ENCODE measurements at places on chromosomes 13 and 19.

DNA sequence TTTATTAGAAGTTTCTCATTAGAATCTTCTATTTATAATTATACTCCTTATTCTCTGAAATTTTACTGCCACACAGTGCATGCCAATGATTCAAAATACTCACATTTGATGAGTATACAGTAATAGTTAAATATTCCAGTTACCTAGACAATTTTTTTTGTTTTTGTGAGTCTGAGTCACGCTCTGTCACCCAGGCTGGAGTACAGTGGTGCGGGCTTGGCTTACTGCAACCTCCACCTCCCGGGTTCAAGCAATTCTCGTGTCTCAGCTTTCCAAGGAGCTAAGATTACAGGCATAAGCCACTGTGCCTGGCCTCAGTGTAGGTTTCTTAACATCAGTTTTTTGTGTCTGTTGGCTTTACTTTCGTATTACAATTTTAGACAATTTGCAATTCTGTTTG, 87.1 kb downstream of the ZNF486 start:
- no peak for DNase-seq

DNA sequence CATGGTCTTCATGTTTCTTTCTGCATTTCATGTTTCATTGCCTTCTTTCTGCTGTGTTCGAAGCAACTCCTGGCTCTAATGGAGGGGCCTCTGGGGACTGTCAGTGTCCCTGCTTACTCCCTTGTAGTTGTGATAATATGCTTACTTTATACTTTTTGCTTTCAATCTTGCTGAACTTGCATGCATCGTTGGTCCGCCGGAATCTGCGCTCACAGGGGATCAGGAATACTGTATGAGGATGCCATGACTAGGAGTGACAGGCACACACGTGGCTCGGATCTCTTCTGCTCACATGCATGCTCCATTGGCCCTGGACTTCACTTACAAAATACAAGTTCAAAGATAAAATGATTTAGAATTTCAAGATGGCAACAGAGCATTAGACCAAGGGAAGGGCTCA, 108.8 kb downstream of the SIPA1L3 start:
- DNase-seq = no peak

- DNase-seq = peak; percentile 99
Observed at GRCh38 chr19:38336638-38337359, 1.2 kb downstream of the CATSPERG start.

- no peak for DNase-seq
Observed at GRCh38 chr13:112062072-112062567, 4.8 kb upstream of the SOX1 start.

DNA sequence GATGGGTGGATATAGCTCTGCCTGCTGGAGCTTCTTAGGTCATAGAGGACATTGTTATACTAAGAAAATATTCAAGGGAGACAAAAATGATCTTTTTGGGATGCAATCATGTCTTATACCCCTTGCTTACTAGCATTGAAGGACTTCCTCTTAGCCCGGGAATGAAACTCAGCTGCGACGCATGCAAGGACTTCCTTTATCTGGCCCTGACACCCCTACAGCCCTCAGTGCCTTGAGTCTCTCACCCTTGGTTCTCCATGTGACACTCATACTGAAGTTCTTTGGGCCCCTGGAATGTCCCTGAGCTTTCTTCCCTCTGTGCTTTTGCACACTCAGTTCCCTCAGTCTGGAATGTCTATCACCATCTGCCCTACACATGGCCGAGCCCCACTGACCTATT, 72.5 kb upstream of the MTIF3 start:
- DNase-seq = no peak

DNA sequence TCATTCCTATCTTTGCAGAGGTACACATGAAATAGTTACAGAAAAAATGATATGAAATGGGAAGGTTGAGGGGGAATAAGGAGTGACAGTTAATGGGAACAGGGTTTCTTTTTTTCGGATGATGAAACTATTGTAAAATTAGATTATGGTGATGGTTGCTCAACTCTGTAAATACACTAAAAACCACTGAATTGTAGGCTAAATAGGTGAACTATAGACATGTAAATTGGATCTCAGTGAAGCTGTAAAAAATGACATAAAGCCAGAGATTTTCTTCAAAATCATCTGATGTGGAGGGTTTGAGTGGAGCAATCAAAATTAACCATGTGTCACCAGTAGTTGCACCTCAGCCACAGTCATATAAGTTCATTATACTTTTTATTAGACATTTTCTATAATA, 6.6 kb upstream of the FLT3 start:
- no peak for DNase-seq

GRCh38 chr13:23861310-23861709, 27.9 kb downstream of the MIPEP start:
- no peak for DNase-seq

DNA sequence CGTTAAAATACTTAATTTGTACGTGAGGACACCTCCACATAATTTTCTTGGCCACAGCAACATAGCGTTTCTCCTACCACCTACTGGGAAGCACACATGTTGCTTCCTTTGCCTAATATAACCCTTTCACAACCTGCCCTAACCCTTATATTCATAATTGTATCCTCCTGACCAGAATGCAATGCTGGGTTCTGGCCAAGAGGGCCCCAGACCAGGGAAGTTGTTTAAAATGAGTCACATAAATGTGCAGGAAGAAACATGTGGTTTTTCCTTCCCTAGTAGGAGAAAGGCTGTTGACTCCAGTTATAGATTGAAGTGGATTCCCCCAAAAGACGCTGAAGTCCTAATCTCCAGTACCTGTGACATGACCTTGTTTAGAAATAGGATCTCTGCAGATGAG, 187.3 kb downstream of the NUFIP1 start:
- DNase-seq = peak; percentile 84

- no peak for DNase-seq
Observed at GRCh38 chr19:11479898-11480714, 740 bp downstream of the ELAVL3 start.

GRCh38 chr13:27242702-27243101, 8.7 kb upstream of the RPL21 start:
- no peak for DNase-seq

- no peak for DNase-seq
Observed at GRCh38 chr13:82248762-82249161, 1633.5 kb downstream of the SLITRK1 start.

DNA sequence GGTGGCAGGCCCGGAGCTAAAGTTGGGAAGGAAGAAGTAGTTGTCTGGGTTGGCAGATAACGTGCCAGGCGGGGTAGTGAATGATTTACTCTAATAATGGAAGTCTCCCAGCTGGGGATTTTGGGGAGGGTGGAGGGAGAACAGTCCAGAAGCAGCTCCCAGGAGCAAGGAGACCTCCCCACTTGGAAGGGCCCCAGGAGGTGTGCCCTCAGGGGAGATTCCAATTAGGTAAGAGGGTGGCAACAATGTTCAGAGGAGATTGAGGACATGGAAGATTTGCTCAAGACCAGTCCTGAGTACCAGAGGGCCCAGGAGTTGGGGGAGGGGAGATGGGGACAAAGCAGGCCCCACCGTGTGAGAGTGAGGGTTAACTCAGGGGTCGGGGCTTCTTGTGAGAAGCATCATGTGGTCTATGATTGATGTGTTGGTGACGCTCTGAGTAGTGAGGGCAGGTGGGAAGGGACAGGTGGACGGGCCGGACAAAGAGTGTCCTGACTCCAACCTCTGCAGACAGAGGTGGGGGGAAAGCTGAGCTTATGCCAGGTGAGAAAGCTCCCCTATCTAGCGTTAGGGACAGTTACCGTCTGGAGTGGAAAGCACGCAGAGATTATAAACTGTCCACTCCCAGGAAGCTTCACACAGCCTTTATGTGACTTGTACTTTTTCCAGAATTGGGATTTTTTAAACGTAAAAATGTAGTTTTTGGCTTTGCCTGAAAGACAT, 3.5 kb downstream of the SPINT2 start:
- no peak for DNase-seq

GRCh38 chr13:107216046-107216755, 648.3 kb upstream of the ARGLU1 start:
- no peak for DNase-seq

All from cardiac muscle cell (in vitro differentiated cells and primary cell).